ENCODE measurements at places on chromosomes 11 and 22. TPM values are rescaled to one million over a fixed set of nuclear protein-coding genes. Genes with fewer than 3 reads are reported as not detected.

The OOSP4A gene
- not detected for polyA plus RNA-seq

The IFT27 gene
- polyA plus RNA-seq: 9.5 TPM

The TMA7B gene
- polyA plus RNA-seq: not detected

The TMEM191B gene
- polyA plus RNA-seq: 3.8 TPM

The KCNK4 gene
- polyA plus RNA-seq: not detected

The CARD16 gene
- 16.1 TPM for polyA plus RNA-seq

The PARVA gene
- polyA plus RNA-seq: 30.4 TPM

The C22orf31 gene
- polyA plus RNA-seq: not detected

The NAALAD2 gene
- 0.13 TPM for polyA plus RNA-seq

The OR5B21 gene
- not detected for polyA plus RNA-seq

The SCGB1C1 gene
- polyA plus RNA-seq: not detected

The SLC22A25 gene
- polyA plus RNA-seq: not detected

The VWCE gene
- polyA plus RNA-seq: 2.0 TPM

The TRAF6 gene
- polyA plus RNA-seq: 4.4 TPM

The CCDC85B gene
- 23.9 TPM for polyA plus RNA-seq

The MCHR1 gene
- not detected for polyA plus RNA-seq

The CNGA4 gene
- 0.38 TPM for polyA plus RNA-seq

The MS4A3 gene
- polyA plus RNA-seq: not detected

The PDE2A gene
- 0.38 TPM for polyA plus RNA-seq

The RASSF10 gene
- polyA plus RNA-seq: not detected

The MOGAT2 gene
- polyA plus RNA-seq: 0.15 TPM

The TRMT2A gene
- 152 TPM for polyA plus RNA-seq

The SHANK3 gene
- polyA plus RNA-seq: 0.63 TPM

The C11orf16 gene
- polyA plus RNA-seq: not detected

The OOSP1 gene
- polyA plus RNA-seq: not detected

The CCDC34 gene
- polyA plus RNA-seq: 3.8 TPM

The BBOX1 gene
- 0.43 TPM for polyA plus RNA-seq

The RAB38 gene
- 2.0 TPM for polyA plus RNA-seq

The SUSD2 gene
- 7.1 TPM for polyA plus RNA-seq

The PATZ1 gene
- polyA plus RNA-seq: 3.3 TPM

The PHLDA2 gene
- polyA plus RNA-seq: 17.2 TPM

The TLCD5 gene
- 6.1 TPM for polyA plus RNA-seq

The MS4A4A gene
- 3.9 TPM for polyA plus RNA-seq

The ACCS gene
- polyA plus RNA-seq: 92.5 TPM

The OSBPL5 gene
- 11.9 TPM for polyA plus RNA-seq

The SLN gene
- polyA plus RNA-seq: not detected

The GRK3 gene
- 0.23 TPM for polyA plus RNA-seq

Measured in aorta (tissue), 5 donors.